Naive thymus-derived CD4-positive, alpha-beta T cell (primary cell): ENCODE measurements at places on chromosomes 7 and 10. TPM values are rescaled to one million over a fixed set of nuclear protein-coding genes. Genes with fewer than 3 reads are reported as not detected.

- H3K4me3 ChIP-seq, result no peak overlapping the region
- no peak for DNase-seq
- H3K4me1 ChIP-seq, result peaks cover 20% of the 10 kb centered on the region
- no peaks in the 10 kb centered on the region for H3K27me3 ChIP-seq
- no peak overlapping the region for H3K27ac ChIP-seq
Measured at GRCh38 chr10:124621637-124622036, 122.5 kb downstream of the FAM53B start.

DNA sequence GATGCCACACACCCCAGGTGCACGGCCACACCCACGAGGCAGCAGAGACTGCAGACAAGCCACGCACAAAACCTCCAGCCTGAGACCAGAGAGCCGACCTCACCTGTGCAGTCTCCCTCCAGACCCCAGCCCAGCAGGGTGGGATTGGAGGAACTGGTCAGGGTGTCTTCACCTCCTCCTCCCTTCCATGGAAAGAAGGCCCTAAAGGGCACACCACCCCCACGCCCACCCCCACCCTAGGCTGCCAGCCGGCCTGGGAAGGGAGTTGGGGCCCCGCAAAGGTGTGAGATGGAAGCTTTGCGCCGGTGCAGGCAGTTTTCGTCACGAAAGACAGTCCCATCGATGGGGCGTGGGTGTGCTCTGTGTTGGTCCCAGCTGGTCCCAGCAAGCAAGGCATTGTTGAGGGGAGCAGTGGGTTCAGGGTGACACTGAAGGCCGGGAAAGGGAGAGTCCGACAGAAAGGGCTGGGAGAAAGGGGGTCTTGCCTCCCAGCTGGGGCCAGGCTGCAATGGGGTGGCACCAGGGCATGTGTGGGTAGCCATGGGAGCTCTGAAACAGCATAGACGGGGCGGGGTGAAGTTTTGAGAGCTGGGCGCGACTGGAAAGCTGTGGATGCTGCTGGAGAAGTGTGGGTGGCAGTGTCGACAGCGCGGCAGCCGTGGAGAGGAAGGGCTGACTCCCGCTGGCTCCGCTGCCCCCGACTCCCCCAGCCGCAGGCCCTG, 349.2 kb downstream of the GLRX3 start:
- H3K27ac ChIP-seq, result no peak overlapping the region
- H3K27me3 ChIP-seq, result no peaks in the 10 kb centered on the region
- H3K36me3 ChIP-seq, result no peaks in the 10 kb centered on the region
- no peaks in the 10 kb centered on the region for H3K4me1 ChIP-seq

DNA sequence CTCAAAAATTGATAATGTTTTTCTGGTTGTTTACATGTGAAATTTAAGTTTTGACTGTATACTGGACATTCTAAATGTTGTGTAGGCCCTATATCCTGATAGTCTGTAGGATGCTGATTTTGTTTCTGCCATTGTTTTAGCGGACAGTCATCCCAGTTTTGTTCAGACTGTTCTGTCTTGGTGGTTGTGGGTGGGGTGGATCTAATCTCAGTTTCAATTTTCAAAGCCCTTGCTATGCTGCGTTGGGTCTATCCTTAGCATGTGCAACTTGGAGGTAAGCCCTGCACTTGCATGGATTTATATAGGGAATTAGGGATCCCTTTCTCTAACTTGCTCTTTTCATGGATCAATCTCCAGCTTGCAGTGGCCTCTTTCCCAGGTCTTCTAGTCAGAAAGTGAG, 19.1 kb downstream of the DBF4 start:
- H3K36me3 ChIP-seq, result peaks cover 4% of the 10 kb centered on the region
- H3K4me3 ChIP-seq, result no peak overlapping the region
- no peaks in the 10 kb centered on the region for H3K4me1 ChIP-seq
- H3K27me3 ChIP-seq, result no peaks in the 10 kb centered on the region
- H3K27ac ChIP-seq, result no peak overlapping the region

GRCh38 chr7:100752994-100753393, 19.6 kb downstream of the ZAN start:
- no peaks in the 10 kb centered on the region for H3K27me3 ChIP-seq
- H3K36me3 ChIP-seq, result no peaks in the 10 kb centered on the region
- no peak overlapping the region for H3K27ac ChIP-seq
- no peaks in the 10 kb centered on the region for H3K4me1 ChIP-seq
- no peak for DNase-seq
- no peak overlapping the region for H3K4me3 ChIP-seq

GRCh38 chr10:8919280-8919679, 864.8 kb downstream of the GATA3 start:
- no peaks in the 10 kb centered on the region for H3K4me1 ChIP-seq
- H3K27me3 ChIP-seq, result no peaks in the 10 kb centered on the region
- H3K36me3 ChIP-seq, result no peaks in the 10 kb centered on the region
- DNase-seq, result no peak

DNA sequence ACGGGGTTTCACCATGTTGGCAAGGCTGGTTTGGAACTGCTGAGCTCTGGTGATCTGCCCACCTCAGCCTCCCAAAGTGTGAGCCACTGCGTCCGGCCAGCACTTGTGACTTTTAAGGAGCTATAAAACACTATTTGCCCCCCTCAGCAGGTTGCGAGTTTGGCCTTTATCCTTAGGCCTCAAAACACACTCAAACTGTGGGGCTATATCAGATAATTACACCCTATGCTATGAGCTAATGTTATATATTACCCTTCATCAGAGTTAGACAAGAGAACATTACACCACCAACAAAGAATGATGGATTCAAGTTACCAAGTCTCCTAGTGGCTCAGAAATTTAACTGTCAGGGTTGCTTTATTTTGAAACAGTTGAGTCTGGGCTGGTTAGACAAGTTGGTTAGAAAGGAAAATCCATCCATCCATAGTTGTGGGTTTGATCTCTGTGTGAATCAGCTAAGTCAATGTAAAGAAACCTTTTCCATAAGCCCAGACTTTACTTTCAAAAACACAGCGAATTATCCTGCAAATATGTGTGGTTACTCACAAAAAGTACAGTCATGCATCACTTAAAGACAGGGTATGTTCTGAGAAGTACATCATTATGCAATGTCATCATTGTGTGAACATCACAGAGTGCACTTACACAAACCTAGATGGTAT, 115.8 kb downstream of the SEMA3D start:
- no peak for DNase-seq
- no peak overlapping the region for H3K4me3 ChIP-seq
- H3K27ac ChIP-seq, result no peak overlapping the region
- H3K4me1 ChIP-seq, result no peaks in the 10 kb centered on the region
- H3K36me3 ChIP-seq, result no peaks in the 10 kb centered on the region

- H3K4me1 ChIP-seq, result no peaks in the 10 kb centered on the region
- H3K36me3 ChIP-seq, result no peaks in the 10 kb centered on the region
- H3K27ac ChIP-seq, result no peak overlapping the region
Measured at GRCh38 chr7:128939075-128939860, 1.5 kb downstream of the IRF5 start.

DNA sequence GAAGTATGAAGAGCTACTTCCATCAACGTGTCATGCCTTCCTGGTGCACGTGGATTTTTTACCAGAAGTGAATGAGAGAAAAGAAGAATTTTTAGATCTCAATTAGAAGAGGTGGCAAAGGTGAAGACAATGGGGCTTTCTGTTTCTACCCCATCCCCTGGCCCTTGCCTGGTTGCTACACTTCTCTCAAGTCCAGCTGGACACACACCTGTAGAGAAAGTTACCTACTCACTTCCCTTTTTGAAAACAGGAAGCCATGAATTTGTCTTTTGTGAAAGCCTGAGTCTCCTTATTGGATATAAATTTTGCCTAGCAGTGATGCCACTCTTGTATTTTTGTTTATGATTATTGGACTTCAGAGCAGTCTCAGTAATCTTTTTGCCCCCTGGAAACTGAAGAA, 142.9 kb upstream of the AKR1E2 start:
- no peaks in the 10 kb centered on the region for H3K4me1 ChIP-seq
- H3K4me3 ChIP-seq, result no peak overlapping the region
- H3K27ac ChIP-seq, result no peak overlapping the region
- DNase-seq, result no peak
- no peaks in the 10 kb centered on the region for H3K27me3 ChIP-seq
- no peaks in the 10 kb centered on the region for H3K36me3 ChIP-seq

DNA sequence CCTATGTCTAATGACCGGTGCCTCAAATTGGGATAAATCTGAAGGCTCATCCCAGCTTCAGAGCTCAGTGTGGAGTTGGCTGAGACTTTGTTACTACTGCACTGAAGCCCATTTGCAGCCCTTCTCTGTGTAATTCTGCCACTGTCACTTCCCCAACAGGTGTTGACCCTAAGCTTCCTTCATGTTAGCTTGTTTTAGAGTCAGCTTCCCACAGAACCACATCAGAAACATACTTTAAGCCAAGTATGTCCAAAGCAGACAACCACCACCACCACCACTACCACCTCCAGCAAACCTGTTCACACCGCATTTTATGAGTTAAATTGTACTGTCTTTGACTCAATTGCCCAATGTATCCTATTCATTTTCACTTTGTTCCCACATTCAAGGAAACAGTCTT, 25.2 kb upstream of the GNAT3 start:
- no peaks in the 10 kb centered on the region for H3K27me3 ChIP-seq
- DNase-seq, result no peak
- no peaks in the 10 kb centered on the region for H3K36me3 ChIP-seq

DNA sequence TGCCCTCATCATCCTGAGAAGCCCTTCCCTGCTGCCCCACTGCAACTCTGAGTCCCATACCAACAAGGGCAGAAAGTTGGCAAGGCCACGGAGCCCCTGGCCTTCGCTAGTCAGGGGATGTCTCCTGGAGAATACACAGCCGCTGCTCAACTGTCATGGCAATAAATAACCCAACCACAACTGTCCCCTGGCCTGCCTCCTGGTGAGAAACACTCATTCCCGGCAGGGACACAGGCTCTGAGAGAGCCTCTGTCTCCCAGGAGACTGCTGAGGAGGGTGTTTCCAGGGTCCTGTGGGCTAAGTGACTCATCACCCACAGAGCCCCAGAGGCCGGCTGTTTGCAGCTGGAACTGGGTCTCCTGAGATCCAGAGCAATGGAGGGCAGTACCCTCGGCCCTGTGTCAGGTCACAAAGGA, 354.1 kb downstream of the TNS3 start:
- DNase-seq, result no peak
- no peak overlapping the region for H3K4me3 ChIP-seq
- H3K36me3 ChIP-seq, result no peaks in the 10 kb centered on the region
- no peaks in the 10 kb centered on the region for H3K27me3 ChIP-seq
- no peak overlapping the region for H3K27ac ChIP-seq

DNA sequence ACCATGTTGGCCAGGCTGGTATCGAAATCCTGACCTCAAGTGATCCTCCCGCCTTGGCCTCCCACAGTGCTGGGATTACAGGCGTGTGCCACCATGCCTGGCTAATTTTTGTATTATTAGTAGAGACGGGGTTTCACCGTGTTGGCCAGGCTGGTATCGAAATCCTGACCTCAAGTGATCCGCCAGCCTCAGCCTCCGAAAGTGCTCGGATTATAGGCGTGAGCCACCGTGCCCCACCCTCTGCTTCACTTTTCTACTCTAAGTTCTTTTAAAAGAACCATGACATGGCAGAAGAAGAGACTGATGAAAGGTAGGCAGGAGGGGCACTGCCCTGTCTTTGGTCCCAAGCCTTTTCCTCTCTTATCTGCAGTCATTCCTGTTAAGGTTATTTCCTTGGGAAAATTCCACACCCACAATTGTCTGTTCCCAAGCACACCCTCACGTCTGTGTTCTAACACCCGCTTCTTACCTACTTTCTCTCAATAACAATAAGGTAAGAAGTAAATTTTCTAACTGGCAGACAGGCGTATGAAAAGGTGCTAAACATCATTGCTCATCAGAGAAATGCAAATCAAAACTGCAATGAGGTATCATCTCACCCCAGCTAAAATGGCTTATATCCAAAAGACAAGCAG, 291.7 kb downstream of the DPP6 start:
- H3K27me3 ChIP-seq, result no peaks in the 10 kb centered on the region
- DNase-seq, result no peak
- H3K4me1 ChIP-seq, result no peaks in the 10 kb centered on the region
- H3K27ac ChIP-seq, result no peak overlapping the region
- H3K36me3 ChIP-seq, result no peaks in the 10 kb centered on the region

DNA sequence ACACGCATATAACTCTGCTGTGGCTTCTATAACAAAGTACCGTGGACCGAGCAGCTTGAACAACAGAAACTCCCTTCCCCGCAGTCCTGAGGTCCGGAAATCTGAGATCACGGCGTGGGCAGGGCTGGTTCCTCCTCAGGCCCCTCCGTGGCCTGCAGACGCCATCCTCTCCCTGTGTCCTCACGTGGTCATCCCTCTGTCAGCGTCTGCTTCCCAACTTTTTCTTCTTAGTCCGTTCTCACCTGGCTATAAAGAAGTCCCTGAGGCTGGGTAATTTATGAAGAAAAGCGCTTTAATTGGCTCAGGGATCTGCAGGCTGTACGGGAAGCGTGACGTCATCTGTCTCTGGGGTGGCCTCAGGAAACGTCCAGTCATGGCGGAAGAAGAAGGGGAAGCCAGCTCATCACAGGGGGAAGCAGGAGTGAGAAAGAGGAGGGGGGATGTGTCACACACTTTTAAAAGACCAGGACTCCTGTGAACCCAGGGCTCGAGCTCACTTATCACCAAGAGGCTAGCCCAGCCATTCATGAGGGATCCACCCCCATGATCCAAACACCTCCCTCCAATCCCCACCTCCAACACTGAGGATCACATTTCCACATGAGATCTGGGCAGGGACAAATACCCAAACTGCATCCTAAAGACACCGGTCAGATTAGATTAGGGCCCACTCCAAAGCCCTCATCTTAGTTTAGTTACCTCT, 91.2 kb upstream of the INSIG1 start:
- H3K36me3 ChIP-seq, result no peaks in the 10 kb centered on the region
- H3K27me3 ChIP-seq, result no peaks in the 10 kb centered on the region
- no peak overlapping the region for H3K27ac ChIP-seq

DNA sequence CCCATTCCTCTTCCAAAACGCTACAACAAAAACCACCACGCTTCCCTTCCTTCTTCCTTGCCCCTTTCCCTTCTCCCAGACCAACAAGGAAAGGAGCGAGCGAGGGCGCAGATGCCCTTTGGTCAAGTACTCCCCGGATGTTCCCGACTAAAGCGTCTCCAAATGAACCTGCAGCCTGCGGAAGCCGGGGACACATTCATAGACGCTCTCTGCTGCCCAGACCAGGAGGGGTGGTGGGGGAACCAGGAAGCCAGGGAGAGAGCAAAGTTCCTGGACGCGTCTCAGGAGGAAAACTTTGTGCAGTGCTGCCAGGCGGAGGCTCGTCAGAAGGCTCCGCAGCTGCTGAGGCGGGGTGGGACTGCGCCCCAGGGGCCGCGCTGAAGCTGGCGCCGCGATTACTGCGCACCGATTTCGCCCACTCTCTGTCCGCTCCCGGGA, 754 bp downstream of the SEMA3D start:
- no peak overlapping the region for H3K27ac ChIP-seq
- no peaks in the 10 kb centered on the region for H3K36me3 ChIP-seq
- H3K4me1 ChIP-seq, result no peaks in the 10 kb centered on the region
- no peak overlapping the region for H3K4me3 ChIP-seq

- H3K27ac ChIP-seq, result no peak overlapping the region
- no peaks in the 10 kb centered on the region for H3K4me1 ChIP-seq
- H3K4me3 ChIP-seq, result no peak overlapping the region
- H3K27me3 ChIP-seq, result no peaks in the 10 kb centered on the region
- H3K36me3 ChIP-seq, result no peaks in the 10 kb centered on the region
- no peak for DNase-seq
Measured at GRCh38 chr7:157664034-157664433, 327.2 kb downstream of the DNAJB6 start.

PAX4 gene
- not detected for total RNA-seq

CYP3A5 gene
- not detected in 2 replicates for total RNA-seq

OPN1SW gene
- total RNA-seq, result not detected

ATOH7 gene
- not detected for total RNA-seq

KAZALD1 gene
- total RNA-seq, result 0.22 and 0.33 TPM in 2 replicates

DGKI gene
- 0.74 and 1.3 TPM in 2 replicates for total RNA-seq

NPSR1 gene
- total RNA-seq, result not detected

PIK3CG gene
- total RNA-seq, result 30.6 TPM
